ENCODE measurements at places on chromosomes 13 and 19.

GRCh38 chr13:77719128-77719527 lies 21.6 kb downstream of the SLAIN1 start:
- DNase-seq: no peak

GRCh38 chr13:93751117-93751516 lies 524.5 kb downstream of the GPC6 start:
- DNase-seq: no peak

- DNase-seq: no peak
These were observed 458.6 kb downstream of the DACH1 start for GRCh38 chr13:71408416-71408815.

DNA sequence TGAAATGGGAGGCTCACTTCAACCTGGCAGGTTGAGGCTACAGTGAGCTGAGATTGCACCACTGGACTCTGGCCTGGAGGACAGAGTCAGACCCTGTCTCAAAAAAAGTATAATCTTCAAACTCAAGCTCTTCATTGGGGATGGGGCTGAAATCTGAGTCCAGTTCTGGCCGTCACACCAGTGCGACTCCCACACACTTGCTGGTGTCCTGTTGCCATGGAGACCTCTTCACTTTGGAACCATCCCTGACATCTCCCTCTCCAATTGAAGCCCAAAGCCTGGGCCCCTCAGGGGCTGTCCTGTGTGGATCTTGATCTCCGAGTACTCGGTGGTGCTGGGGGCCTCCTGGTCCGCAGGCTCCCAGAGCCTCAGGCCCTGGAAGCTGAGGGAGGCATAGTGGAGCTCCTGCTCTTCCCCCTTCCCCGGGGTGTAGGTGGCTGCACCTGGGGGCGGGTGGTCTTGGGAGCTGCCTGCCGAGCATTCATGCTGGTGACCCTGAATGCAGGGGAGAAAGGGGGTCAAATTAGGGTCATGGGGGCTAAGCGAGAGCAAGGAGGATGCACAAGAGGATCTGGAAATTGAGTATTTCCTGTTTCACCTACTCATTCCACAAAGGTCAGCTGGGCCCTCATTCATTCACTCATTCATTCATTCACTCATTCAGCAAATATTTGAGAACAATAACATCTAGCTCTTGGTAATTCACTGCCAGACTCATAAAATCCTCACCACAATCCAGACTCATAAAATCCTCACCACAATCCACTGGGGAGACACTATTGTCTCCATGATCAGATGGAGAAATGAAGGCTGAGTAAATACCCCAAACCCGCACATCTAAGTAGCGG lies 11.0 kb downstream of the SIGLEC11 start:
- DNase-seq: no peak

GRCh38 chr13:109998684-109999533 lies 212.5 kb upstream of the IRS2 start:
- DNase-seq: no peak

DNA sequence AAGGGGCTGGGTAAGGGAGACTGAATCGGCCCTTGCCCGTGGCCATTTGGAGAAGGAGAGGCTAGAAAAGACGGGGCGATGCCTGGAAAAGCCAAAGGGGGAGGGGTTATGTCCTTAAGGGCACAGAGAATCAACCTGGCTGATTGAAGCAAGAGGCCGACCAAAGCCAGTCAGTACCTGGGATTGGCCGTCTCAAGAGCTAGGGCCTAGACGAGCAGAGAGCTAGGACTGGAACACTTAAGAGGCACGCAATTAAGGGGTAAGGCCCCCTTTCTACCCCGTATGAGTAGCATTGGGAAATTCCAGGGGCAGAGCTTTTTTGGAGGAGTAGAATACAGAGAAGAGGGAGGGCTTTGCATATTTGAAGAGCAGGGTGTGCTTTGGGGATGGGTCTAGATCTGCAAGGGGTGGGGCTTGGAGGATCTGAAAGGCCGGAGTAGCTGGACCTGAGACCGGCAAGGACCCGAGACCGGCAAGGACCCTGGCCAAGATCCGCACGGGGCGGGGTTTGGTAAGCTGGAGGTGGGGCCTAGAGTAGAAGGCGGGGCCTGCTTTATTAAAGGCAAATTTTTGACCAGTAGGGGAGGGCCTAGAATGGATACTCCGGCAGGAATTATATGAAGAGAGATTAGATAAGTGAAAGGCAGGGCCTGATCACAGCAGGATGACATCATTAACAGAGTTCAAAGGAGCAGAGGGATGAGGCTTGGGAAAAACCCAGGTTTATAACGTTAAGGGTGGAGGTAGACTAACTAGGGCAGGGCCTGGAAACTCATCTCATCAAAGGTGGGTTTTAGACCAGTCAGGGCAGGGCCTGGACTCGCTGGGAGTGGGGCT lies 10.7 kb upstream of the CACNG6 start:
- no peak for DNase-seq

- DNase-seq: no peak
These were observed 548 bp upstream of the P2RY11 start for GRCh38 chr19:10110972-10111317.

DNA sequence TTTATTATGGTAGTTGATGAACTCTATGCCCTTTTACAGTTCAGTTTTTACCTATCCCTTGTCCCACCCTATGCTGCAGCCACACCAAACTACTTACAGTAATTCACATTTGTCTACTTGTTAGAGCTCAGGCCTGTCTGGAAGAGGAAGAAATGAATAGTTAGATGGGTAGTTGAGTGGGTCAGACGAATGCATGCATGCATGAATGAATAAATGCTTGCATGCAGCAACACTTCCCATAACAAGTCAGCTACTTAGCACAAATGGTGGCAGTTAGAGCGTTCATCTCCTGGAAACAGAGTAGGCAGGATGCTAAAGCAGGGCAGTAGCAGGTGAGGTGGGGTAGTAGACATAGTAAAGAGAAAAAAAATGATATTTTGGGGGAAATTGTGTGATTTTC lies 322.3 kb downstream of the NDFIP2 start:
- no peak for DNase-seq

GRCh38 chr13:34417896-34418295 lies 524.2 kb upstream of the NBEA start:
- DNase-seq: no peak

- DNase-seq: no peak
These were observed 15.4 kb upstream of the CPAMD8 start for GRCh38 chr19:17041976-17042375.

GRCh38 chr19:6802336-6803035 lies 30.0 kb downstream of the VAV1 start:
- DNase-seq: peak; percentile 48

DNA sequence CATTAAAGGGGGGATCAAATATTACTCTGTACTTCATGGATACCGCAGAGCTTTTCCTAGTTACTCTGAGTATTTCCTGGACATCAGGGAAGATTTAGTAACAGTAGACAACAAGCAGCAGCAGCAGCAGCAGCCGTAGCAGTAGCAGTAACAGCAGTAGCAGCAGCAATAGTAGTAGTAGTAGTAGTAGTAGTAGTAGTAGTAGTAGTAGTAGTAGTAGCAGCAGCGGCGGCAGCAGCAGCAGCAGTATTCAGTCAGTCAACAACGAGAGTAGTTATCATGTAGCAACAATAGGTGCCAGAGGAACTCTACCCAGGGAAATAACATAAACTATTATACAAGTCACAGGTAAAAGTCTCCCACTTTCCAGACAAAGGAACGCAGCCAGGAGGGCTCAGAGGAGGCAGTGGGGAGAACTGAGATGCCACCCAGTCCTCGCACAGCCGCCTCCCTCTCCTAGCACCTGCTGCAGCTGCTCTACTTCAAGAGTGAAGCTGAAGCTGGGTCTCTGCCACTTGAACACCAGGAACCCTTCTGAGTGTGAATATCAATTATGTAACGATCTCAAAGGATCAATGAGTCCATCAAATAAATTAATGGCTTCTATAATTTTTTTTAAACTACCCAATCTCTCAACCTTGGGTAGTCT lies 1.3 kb upstream of the DOCK9 start:
- no peak for DNase-seq

DNA sequence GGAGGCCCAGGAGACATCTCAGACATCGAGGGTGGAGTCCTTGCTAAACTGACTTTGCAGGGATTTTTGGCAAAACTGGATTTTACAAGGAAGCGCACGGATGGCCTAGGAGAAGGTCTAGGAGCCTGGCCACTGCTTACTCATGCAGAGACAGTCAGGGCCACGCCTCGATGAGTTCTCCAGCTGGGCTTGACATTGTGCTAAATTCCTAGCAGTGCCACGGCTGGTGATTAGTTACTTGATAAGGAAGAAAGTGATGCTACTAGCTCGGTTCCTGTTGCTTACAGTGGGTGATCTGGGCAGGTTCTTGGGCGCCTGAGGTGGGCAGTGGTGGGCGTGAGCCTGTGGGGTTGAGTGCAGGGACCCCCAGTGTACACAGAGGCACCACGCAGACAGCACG lies 143.4 kb downstream of the SOX1 start:
- DNase-seq: no peak

GRCh38 chr13:78404846-78405360 lies 198.4 kb downstream of the POU4F1 start:
- no peak for DNase-seq

- DNase-seq: no peak
These were observed 3.9 kb downstream of the OSCAR start for GRCh38 chr19:54096617-54097106.

DNA sequence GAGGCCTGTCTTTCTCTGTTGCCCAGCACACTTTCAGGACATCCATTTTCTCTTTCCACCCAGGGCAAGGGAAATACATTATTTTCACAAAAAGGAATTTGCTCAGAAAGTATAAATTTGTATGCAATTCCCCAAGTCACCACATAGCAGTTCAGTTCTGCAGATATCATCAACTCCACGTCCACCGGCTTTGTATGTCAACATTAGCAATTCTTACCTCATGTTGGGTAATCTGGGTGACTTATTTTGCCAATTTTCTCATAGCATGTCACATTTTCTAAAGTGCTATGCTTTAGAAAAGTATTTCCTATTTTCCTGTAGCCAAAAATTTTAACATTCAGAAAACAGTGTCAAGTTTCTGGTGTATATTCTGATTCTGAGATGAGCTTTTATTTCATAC lies 501.8 kb downstream of the EFNB2 start:
- no peak for DNase-seq

GRCh38 chr19:12969292-12969988 lies at the start of gene DAND5:
Gene DAND5, plus strand, starts transcription at chr19:12969576. Its CDS starts 85 bp downstream, at chr19:12969661.
- no peak for DNase-seq

DNA sequence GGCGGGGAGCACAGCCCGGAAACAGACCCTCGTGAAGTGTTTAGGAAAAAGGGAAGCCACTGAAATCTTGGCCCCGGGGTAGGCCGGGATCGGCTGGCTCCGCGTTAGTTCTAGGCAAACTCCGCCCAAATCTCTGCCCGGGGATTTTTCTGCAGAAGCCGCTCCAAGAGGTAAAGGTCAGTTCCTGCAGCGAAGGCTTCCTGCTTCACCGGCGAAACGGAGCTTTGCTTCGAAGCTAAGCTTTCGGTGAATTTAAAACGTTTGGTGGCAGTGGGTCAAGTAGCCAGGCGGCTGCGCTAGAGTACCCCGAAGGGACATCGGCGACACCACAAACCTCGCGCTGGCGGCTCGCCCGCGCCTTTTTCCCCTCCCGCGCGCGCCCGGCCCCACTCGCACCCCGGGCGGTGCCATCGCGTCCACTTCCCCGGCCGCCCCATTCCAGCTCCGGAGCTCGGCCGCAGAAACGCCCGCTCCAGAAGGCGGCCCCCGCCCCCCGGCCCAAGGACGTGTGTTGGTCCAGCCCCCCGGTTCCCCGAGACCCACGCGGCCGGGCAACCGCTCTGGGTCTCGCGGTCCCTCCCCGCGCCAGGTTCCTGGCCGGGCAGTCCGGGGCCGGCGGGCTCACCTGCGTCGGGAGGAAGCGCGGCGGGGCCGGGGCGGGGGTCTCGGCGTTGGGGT lies 441 bp downstream of the GJB2 start:
- DNase-seq: no peak

GRCh38 chr13:43959291-43959690 lies 79.6 kb downstream of the LACC1 start:
- no peak for DNase-seq

- no peak for DNase-seq
These were observed 43.8 kb downstream of the C13orf42 start for GRCh38 chr13:51067210-51067701.

DNA sequence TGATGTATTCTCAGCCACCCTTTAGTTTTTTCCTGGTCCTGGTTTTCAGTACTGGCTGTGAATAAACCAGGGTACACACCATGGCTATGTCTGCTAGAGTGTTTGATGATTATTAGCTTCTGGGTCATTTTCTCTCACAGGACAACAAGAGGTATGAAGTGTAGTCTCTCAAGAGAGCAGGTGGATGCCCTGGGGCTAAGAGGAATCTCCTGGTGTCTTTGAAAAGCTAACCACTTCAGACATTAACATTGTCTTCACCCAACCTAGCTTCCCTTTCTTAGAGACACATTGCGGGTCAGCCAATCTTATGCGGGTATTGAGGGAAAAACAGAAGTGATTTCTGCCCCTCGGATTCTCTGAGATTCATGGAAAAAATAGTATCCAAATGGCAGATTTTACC lies 1.6 kb downstream of the ZNF730 start:
- DNase-seq: no peak

DNA sequence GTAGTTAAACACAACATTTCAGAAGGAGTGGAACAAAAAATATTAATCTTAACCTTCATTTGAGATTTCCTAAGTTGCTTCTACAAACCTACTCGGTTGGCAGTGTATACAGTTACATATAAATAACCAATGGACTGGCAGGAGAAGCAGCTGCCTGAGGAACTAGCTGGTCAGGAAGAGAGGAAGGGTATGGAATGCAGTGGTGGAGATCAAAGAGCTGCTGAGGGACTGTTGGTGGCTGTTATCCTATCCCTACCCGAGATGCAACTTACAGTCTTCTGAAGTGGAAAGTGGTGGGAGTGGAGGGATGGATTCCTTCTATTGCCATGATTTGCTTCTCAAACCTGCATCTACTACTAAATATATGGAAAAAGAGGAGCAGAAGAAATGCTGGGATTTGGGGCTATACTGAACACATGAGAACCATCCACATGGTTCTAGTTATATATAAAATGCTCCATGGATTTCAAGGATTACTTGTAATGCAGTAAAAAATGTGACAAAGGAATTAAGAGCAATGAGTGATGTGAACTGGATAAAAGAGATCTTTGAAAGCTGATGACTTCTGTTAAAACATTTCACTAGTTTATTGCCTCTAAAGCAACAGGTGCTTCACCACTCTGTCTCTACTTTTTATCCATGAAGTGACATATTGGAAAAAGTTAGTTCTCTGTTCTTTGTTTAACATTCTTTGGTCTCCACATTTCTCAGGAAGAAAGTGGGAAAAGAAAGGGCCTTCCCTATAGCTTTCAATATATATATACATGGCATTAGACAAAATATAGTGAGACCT lies 29.9 kb downstream of the MICU2 start:
- DNase-seq: no peak
